ENCODE measurements at places on chromosomes 12 and 14. TPM values are rescaled to one million over a fixed set of nuclear protein-coding genes. Genes with fewer than 3 reads are reported as not detected.

Gene OR11H7
- total RNA-seq, result not detected

Gene HELB
- total RNA-seq, result 16.2 TPM

DNA sequence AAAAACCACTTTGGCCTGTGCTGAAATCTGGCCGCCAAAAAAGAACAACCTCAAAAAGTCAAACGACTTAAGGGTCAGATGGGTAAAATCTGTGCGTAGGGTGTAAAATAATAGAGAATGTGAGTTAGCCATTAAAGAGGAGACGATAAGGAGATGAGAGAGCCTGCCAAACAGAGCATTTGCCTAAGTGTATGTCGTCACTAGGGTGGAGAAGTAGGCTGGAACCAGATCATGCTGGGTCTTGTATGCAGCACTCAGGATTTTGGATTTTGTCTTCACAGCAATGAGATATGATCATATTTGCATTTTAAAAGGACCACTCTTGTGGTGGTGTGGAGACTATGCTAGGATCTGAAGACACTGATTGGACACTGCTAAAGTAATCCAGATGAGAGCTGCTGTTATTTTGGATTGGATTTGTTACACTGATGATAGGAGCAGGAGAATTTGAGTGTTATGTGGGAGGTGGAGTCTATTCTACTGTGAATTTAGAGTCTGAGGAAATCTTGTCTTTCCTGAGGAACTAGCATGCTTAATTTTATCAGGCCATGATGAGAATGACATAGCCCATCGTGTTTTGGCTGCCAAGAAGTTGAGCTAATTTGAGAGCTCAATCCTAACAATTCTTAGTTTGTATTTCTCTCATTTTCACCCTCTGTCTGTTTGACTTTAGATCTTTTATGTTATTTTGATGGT lies 24.8 kb upstream of the DBX2 start:
- H3K27ac ChIP-seq, result no peak overlapping the region
- H3K4me3 ChIP-seq, result no peak overlapping the region
- H3K36me3 ChIP-seq, result no peaks in the 10 kb centered on the region
- DNase-seq, result no peak

GRCh38 chr12:124053851-124054250 lies 80.8 kb downstream of the ZNF664 start:
- no peak overlapping the region for H3K27ac ChIP-seq
- H3K4me1 ChIP-seq, result no peaks in the 10 kb centered on the region
- H3K36me3 ChIP-seq, result peaks cover 4% of the 10 kb centered on the region
